HL-60 (cell line): ENCODE measurements at places on chromosomes 1 and 21.

DNA sequence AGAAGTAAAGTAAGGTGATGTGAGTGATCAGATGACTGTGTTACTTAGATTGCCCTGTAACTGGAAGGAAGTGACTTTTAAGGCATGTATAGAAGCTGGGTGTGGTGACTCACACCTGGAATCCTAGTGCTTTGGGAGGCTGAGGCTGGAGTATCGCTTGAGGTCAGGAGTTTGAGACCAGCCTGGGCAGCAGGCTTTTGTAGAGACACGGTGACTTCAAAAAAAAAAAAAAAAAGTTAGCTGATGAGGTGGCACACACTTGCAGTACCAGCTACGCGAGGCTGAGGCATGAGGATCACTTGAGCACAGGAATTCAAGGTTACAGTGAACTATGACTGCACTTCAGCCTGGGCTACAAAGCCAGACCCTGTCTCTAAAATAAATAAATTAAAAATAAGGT, 2.3 kb upstream of the USP16 start:
- no peak for DNase-seq

DNA sequence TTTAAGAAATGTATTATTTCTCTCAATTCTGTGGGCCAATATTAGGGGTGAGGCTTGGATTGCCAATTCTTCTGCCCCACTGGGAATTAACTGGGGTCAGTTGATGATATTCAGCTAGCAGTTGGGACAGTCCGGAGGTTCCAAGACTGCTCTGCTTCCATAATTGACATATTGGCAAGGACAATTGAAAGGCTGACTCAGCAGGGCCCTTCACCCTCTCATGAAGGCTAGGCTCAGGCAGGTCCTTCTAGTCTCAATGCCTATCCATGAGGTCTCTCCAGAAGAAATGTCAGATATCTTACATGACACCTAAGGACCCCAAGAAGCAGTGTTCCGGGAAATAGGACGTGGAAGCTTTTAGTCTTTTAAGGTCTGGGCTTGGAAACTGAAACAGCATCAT, 13.3 kb upstream of the RNF11 start:
- no peak for DNase-seq

DNA sequence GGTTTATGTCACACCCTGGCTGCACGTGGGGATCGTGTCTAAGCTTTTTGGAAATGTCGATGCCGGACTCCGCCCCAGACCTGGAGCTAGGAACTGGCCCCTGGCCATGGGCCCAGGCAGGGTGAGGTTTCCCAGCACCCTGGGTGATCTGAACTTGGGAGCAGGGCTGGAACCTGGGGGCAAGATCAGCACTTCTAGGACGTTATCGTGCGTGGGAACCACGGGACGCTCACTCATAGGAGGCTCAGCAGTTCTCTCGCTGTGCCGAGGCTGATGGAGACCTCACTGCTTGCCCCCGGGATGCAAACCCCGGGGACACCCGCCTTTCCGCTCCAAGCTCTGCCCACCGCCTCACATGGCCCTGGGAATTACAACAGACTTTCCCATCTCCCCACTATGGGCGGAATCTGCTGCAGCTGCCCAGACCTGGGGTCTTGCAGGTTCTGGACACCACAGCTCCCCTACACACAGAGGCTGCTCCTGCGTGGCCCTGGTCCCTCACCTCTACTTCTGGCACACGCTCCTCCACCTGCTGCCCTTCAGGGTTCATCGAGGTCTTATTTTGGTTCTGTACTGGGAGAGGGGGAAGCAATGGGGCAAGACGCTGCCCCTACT, 35.9 kb downstream of the COL18A1 start:
- DNase-seq: no peak

- no peak for DNase-seq
Observed at GRCh38 chr21:29717659-29718058, 222.1 kb downstream of the GRIK1 start.

GRCh38 chr1:205294934-205295333, 26.6 kb downstream of the NUAK2 start:
- no peak for DNase-seq

GRCh38 chr1:101220906-101221305, 15.9 kb upstream of the S1PR1 start:
- no peak for DNase-seq

DNA sequence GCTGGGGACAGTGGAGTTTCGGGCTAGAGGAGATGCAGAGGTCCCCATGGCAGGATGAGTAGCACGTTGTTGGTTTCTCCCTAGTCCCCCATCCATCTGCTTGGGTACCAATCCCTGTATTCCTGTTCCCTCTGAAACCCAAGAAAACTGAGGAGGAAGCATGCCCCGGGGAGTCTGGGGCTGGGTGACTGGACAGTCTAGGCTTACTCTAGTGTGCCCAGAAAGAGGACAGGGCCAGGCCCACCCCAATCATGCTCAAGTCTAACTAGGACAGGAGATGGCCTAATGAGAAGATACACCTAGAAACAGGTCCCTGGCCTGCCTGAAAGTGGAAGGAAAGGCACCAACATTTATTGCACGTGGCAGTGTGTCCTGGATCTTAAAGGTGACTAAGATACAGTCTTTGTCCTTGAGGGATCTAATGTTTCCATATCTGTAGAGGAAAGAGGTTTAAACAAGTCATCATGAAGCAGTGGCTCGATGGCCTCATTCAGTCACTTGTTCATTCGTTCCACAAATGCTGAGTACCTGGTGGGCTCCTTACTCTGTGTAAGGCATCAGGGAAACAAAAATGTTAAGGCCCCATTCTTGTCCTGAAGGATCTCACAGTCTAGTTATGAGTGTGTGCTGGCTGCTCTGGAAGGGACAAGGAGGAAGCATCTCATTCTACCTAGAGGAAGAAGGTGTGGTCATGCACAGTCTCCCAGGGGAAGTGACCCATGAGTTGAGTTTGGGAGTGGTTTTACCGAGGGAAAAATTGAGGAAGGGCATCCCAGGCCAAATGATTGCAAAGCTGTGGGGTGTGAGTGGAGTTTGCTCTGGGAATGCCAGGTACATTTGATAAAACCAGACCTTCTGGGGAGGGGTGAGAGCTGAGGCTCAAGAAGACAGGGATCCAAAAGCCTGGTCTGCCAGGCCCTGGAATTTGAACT, 10.0 kb downstream of the CDK18 start:
- no peak for DNase-seq
